ENCODE measurements at places on chromosomes 1 and 21.
A peak's percentile ranks its signal among the peaks of the same experiment; 100 is the strongest.

DNA sequence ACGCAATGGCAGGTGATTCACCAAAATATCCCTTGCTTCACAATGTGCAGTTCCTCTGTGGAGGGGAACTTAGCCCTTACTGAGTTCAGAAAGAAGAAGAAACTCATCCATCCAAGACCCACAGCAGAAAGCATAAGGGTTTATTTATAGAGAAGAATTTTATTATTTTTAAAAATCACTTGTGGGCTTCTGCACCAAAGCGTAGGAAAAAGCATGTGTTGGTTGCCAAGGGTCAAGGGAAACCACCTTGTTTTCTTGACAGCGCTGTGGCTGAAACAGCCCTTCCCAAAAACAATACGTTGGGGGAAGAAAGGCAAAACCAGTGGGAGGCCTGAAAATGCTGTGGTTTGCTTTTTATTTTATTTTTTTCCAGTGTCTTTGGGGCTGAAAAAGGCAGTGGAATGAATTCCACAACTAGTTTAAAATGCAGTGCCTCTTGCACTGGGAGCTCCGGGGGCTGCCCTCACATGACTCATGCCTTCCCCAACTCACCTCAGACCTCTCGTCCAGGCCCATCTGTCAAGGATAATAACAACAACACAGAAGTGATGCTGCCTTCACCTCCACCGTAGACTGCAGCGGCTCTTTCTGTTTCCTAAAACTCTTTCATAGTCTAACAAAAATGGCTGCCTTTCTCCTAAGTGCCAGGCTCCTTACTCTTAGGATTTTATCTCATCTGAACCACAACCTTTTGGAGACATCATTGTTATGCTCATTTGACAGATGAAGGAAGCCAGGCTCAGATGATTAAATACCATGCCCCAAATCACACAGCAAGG, 224.2 kb upstream of the JUN start:
- DNase-seq = no peak

- DNase-seq = no peak
Observed at GRCh38 chr1:22782406-22782805, 71.8 kb downstream of the EPHB2 start.

- DNase-seq = no peak
Observed at GRCh38 chr1:222026280-222026679, 284.4 kb upstream of the DUSP10 start.

DNA sequence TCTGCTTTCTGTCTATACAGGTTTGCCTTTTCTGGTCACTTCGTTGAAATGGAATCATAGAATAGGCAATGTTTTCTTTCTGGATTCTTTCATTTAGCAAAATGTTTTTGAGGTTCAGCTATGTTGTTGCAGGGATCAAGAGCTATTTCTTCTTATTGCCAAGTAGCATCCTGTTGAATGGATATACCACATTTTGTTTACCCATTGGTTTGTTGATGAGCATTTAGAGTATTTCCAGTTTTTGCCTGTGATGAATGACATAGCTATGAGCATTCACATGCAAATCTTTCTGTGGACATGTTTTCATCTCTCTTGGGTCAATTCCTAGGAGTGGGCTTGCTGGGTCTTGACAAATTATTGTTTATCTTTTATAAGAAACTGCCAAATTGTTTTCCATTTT, 115.5 kb downstream of the ACTL8 start:
- no peak for DNase-seq

DNA sequence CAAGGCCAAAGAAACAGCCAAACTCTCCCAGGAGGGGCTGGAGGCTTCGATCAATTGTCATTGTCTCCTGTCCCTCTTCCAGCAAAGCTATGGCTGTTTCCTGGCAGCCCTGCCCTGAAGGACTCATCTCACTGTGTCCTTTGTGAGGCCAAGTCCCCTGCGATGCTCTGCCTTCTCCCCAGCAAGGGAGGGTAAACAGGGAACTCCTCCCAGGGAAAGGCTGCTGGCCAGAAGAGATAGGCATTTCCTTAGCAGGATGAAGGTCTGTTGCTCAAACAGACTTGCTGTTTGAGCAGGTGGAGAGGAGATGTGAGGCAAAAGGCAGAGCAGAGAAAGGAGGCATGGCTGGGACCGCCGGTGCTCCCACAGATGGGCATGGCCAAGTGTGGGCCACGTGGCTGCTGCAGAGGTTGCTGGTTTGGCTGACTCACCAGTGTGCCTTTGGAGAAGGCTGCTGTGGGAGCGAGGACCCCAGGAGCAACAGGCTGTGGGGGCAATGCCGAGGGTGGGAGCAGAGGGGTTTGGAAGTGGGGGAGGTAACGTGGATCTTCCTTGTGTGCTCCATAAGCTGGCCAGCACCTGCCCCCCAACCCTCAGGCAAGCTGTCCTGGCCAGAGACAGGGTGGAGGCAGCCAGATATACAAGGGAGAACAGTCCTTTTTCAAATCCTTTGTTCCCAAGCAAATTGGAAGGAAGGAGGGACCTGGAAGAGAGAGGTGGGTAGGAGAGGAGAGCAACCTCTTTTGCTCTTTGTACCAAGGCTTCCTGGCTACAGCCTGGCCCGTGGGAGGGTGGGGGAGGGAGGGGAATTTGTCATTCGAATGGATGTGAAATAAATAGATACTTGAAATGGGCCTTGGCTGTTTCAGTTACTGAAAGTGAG, 449.8 kb downstream of the SIPA1L2 start:
- DNase-seq = no peak

GRCh38 chr1:242431786-242432185, 92.7 kb downstream of the PLD5 start:
- no peak for DNase-seq

DNA sequence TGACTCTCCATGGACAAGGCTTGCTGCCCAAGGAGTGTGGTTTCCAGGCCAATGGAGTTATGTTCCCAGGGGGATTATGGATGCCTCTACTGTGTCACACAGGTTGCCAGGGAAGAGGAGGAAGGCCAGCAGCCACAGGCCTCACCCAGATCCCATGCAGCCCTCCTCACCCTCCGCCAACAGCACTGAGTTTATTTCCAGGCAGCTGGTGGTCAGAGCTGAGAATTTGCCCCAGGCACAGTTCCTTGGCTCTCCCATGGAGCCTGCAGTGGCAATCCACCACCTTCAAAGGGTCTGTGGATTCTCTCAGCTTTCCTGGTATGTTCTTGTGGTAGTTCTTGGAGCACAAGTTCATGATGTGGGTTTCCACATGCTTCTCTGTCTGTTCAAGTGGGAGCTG, 79.2 kb downstream of the NTNG1 start:
- no peak for DNase-seq

GRCh38 chr1:246733704-246734103, 9.5 kb downstream of the SCCPDH start:
- no peak for DNase-seq

DNA sequence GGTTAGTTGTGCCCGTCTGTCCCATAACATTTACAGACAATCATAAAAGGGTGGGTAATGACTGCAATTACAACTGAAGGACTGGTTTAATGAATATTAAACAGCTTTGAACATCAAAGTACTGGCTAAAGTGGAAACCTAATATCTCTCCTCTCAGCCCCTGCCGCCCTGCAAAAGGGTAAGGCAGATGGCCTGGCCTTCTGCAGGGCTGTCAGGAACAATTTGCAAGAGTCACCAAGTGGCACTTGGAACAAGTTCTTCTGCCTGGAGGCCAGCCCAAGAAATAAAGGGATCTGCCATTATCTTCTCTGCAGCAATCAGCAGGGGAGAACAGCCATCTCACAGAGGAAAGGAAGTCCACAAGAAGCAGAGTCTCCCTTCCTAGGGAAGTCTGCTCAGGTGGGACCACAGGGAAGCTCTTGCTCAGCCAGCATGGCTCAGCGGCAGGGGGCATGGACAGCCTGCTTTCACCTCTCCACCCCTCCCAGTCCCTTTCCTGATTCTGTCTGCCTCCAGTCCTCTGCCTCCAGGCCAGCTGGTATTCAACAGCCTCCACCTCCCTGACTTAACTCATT, 96.1 kb downstream of the TRABD2B start:
- no peak for DNase-seq

GRCh38 chr1:119943216-119943615, 46.9 kb upstream of the ADAM30 start:
- no peak for DNase-seq

- peak; percentile 79 for DNase-seq
Observed at GRCh38 chr1:1063945-1064831, 9.9 kb downstream of the RNF223 start.

- no peak for DNase-seq
Observed at GRCh38 chr1:201370500-201370899, 7.0 kb downstream of the TNNT2 start.

- DNase-seq = no peak
Observed at GRCh38 chr1:3733094-3733882, 19.0 kb upstream of the CCDC27 start.

- DNase-seq = no peak
Observed at GRCh38 chr1:44604157-44604955, 69.9 kb downstream of the TMEM53 start.

DNA sequence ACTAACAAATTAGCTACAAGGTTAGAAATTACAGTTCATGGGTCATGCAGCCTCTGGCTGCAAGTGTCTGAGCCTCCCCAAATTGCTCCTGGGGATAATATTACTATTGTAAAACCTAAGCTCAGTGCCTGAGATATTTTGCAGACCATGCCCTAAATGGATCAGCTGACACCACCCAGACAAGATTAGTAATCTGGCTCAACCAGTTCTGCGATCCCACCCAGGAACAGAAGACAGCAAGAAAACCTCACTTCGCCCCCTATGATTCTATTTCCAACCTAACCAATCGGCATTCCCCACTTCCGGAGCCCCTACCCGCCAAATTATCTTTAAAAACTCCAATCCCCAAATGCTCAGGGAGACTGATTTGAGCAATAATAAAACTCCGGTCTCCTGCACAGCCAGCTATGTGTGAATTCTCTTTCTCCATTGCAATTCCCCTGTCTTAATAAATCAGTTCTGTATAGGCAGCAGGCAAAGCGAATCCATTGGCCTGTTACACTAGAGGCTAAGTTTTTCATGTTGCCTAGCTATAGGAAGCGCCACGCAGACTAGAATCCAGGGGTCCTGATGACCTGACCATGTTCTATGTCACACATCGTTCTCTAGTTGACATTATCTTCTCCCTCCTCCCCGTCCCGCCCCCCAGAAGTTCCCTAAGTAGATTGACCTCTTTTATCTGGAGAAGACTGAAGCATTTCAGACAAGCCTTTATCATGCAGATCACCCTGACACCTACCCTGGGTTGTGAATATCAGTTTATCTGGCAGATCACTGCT, 22.4 kb upstream of the ZFYVE9 start:
- no peak for DNase-seq

- DNase-seq = no peak
Observed at GRCh38 chr1:161190962-161191521, 7.8 kb downstream of the ADAMTS4 start.

DNA sequence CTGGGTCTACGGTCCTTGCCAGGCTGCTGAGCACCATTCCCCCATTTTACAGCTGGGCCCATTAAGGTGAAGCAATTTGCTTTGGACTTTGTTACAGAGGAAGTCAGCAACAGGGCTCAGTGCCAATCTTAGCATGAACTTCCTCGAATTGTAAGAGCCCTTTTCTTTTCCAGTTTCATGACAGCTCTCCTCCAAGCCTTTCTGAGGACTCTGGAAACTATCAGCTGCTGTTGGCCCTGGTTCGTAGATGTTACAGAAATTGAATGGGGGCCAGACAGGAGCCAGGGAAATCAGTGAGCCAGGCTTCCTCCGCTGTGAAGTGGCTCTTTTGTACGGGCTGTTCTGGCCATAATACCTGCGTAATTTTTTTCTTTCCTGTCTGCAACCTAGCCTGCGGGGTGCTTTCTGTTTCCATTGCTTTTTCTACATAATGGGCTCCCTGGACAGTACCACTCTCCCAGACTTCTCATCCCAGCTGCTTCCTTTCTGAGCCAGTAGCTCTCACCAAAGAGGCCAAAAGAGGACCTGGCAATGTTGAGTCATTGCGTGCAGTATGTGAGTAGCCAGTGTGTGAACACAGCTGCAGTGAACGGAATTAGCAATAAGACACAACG, 386.3 kb downstream of the DISC1 start:
- DNase-seq = no peak

- no peak for DNase-seq
Observed at GRCh38 chr1:8096105-8097011, 70.2 kb upstream of the ERRFI1 start.

DNA sequence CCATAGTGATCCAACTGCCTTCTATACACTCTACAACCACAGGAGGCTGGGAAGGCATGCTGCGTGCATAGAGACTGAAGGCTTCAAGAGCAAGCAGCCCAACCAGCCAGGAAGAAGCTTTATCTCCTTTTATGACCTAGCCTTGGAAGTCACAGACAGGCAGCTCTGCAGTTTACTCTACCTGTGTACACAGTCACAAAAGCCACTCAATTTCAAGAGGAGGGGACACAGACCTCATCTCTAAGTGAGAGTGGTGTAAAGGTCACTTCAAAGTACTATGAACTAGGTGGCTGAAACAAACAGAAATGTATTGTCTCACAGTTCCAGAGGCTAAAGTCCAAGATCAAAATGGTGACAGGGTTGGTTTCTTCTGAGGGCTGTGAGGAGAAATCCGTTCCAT, 69.6 kb upstream of the GJB5 start:
- no peak for DNase-seq

- DNase-seq = no peak
Observed at GRCh38 chr1:235152235-235152634, 8.8 kb downstream of the RBM34 start.

GRCh38 chr1:26307363-26307781, 936 bp upstream of the UBXN11 start:
- no peak for DNase-seq

GRCh38 chr1:170064821-170065220, 9.7 kb downstream of the KIFAP3 start:
- no peak for DNase-seq

GRCh38 chr1:88680911-88681622, 3.0 kb upstream of the PKN2 start:
- DNase-seq = no peak

DNA sequence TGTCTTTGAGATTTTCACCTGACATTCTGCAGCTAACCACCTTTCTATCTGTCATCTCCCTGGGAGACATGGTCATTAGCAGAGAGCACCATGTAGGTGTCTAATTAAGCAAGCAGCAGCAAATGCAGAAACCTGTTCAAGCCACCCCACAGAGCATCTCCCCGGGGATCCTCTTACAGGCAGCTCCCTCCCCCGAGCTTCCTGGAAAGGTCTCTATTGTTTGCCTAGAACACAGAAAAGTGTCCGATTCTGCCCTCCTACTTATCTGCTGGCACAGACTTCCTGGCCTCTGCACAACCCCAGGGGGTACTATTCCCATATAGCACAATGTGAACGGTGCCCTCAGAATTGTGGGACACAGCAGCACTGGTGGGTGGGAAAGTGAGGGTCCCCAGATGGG, 46.1 kb downstream of the PLEKHA6 start:
- no peak for DNase-seq
